ENCODE measurements at places on chromosomes 3 and 15. TPM values are rescaled to one million over a fixed set of nuclear protein-coding genes. Genes with fewer than 3 reads are reported as not detected.

DNA sequence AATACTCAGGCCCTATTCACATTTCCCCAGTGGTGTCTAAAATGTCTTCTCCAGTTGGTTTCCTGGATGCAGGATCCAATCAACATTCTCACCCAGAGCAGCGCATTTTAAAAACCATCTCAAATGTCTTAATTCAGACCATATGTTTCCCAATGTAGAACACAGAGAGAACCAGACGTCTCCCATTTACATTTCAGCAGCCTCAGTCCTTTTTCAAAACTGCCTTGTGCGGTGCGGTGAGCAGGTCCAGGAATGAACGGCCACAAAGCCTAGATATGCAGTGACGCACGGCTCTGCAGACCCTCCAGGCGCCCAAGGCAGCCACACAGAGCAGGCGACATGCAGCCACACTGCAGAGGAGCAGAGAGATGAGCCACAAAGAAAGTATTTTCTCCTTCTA is 66.1 kb upstream of the MEX3B start:
- no peak overlapping the region for H3K27ac ChIP-seq
- H3K4me3 ChIP-seq = no peak overlapping the region
- no peaks in the 10 kb centered on the region for H3K4me1 ChIP-seq
- DNase-seq = no peak
- no peaks in the 10 kb centered on the region for H3K27me3 ChIP-seq

GRCh38 chr3:101377796-101378195 is 57.4 kb upstream of the IMPG2 start:
- no peaks in the 10 kb centered on the region for H3K4me1 ChIP-seq
- H3K4me3 ChIP-seq = no peak overlapping the region
- no peak for DNase-seq
- no peaks in the 10 kb centered on the region for H3K36me3 ChIP-seq
- no peak overlapping the region for H3K27ac ChIP-seq

DNA sequence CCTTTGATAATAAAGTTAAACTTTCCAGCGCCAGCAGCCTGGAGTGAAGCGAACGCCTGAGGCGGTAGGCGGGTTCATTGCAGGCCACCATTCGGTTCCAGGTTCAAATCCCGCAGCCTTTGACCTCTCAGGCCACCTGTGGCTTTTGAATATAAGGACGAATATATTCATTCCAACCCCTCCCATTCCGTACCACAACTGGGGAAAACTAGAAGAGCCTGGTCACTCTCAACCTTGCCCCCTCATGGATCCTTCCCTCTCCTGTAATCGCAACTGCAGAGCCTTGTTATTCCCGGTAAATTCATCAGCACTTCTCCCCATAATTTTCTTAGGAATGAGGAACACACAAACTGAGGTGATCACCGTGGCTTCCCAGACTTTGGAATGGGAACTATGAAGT is 35.2 kb downstream of the ZIC4 start:
- H3K36me3 ChIP-seq = no peaks in the 10 kb centered on the region
- no peak for DNase-seq
- H3K4me3 ChIP-seq = no peak overlapping the region
- H3K4me1 ChIP-seq = no peaks in the 10 kb centered on the region

GRCh38 chr3:149160754-149161300 is 31.4 kb downstream of the HPS3 start:
- H3K27me3 ChIP-seq = no peaks in the 10 kb centered on the region
- no peak for DNase-seq
- H3K4me3 ChIP-seq = no peak overlapping the region
- H3K36me3 ChIP-seq = peaks cover 5% of the 10 kb centered on the region
- H3K27ac ChIP-seq = no peak overlapping the region

The MORC1 gene
- total RNA-seq = not detected

GRCh38 chr3:122101646-122102045 is 46.5 kb downstream of the CD86 start:
- no peak overlapping the region for H3K27ac ChIP-seq
- no peak overlapping the region for H3K4me3 ChIP-seq
- no peaks in the 10 kb centered on the region for H3K4me1 ChIP-seq
- H3K27me3 ChIP-seq = no peaks in the 10 kb centered on the region
- H3K36me3 ChIP-seq = no peaks in the 10 kb centered on the region

- peak; percentile 52 for DNase-seq
- no peak overlapping the region for H3K27ac ChIP-seq
- H3K27me3 ChIP-seq = no peaks in the 10 kb centered on the region
Measured at GRCh38 chr15:83039206-83039605, 27.8 kb upstream of the C15orf40 start.

The SYNPR gene
- not detected for total RNA-seq

DNA sequence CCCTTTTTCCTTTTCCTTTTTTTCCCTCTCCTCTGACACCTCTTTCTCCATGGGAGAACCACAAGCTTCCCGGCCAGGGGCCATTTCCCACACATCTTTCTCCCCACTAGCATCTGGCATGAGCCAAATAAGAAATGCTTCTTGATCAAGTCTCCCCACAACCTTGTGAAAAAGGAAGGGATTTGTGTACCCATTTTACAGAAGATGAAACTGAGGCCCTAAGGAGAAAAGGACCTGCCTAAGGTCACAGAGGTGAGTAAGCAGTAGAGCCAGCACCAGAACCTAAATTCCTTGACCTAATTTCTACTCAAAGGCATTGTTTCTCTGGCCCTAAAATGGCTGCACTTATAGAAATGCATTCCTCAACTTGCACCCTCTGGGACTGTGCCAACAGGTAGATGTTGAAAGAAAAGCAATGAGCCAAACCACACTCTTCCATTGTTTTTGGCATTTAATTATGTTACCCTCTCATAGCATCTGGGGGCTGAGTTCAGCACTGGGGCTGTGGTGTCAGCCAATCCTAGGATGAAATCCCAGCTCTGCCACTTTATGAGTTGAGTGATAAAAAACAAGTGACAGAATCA is 81.7 kb upstream of the TLE3 start:
- H3K36me3 ChIP-seq = no peaks in the 10 kb centered on the region
- DNase-seq = no peak
- H3K27me3 ChIP-seq = peaks cover 2% of the 10 kb centered on the region
- no peaks in the 10 kb centered on the region for H3K4me1 ChIP-seq

DNA sequence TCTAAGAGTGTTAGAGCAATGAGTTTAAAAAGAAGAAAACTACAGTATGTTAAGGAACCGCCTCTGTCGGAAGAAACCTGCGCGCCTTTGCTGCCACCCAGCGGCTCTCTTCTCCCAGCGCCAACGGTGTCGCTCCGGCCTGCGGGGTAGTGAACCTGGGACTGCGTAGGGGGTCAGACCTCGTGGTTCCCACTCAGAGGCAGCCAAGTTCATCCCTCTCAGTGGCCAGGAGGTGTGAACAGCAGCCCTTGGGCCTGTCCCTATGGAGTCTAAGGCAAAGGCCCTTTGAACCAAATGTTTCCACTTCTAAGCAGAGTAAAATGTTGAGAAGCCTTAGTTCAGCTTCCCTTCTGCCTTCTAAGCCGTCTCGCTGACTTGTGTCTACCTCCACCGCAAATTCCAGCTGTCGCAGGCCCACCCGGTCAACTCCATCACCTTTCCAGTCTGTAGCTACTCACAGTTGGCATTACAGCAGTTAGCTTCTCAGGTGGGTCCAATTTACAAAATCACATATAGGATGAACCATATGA is 980 bp upstream of the RAB27A start:
- H3K4me1 ChIP-seq = peaks cover 2% of the 10 kb centered on the region
- H3K4me3 ChIP-seq = peak overlapping the region; percentile 80
- DNase-seq = peak; percentile 72
- H3K27me3 ChIP-seq = no peaks in the 10 kb centered on the region
- no peaks in the 10 kb centered on the region for H3K36me3 ChIP-seq
- H3K27ac ChIP-seq = peak overlapping the region; percentile 96

DNA sequence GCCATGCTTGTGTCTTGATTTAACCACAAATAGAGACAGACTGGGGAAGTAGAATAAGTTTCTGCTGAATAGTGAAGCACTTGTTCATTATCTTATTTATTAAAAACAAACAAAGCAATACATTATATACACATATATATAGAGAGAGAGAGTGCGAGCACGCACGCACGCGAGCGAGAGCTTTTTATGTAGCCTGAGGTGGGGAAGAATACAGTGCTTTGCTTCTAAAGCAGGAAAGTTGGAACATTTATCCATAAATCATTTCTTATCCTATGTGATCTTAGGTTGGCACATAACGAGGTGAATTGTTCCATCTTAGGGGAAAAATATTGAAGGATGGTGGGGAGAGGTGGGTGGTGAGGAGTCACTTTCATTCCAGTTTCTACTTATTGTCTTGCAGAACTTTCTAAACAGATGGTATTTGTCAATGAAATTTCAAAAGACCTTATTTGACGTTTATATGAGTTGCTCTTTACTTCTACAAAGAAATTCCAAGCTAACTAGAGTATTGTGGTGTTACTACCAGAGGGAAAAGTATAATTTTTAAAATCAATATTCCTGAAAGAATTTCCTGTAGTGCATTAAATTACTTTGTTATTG is 110.0 kb downstream of the ATG7 start:
- no peaks in the 10 kb centered on the region for H3K27me3 ChIP-seq
- no peak overlapping the region for H3K27ac ChIP-seq
- H3K36me3 ChIP-seq = no peaks in the 10 kb centered on the region
- H3K4me3 ChIP-seq = no peak overlapping the region
- peaks cover 10% of the 10 kb centered on the region for H3K4me1 ChIP-seq
- no peak for DNase-seq

DNA sequence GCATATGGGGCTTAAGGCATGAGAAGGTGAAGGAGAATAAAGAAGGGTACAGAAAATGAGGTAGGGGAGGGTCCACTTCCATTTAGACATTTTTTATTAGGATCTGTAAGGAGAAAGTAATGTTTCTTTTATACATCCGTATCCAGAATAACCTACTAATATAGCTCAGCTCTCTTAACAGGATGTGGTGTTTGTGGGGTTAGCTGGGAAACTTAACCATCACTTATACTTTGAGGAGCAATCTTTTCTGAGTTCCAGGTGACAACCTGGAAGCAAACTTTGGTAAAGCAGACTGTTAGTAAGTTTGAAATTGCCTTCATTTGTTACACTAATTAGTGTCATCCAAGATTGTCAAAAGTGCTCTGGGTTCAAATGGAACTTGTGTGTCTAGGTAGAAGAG is 36.6 kb downstream of the BUB1B start:
- no peak overlapping the region for H3K4me3 ChIP-seq
- no peaks in the 10 kb centered on the region for H3K27me3 ChIP-seq
- H3K4me1 ChIP-seq = no peaks in the 10 kb centered on the region
- DNase-seq = no peak
- H3K36me3 ChIP-seq = peaks cover 2% of the 10 kb centered on the region

The BFSP2 gene
- not detected for total RNA-seq

- no peaks in the 10 kb centered on the region for H3K36me3 ChIP-seq
- no peaks in the 10 kb centered on the region for H3K27me3 ChIP-seq
- no peak overlapping the region for H3K4me3 ChIP-seq
- no peak for DNase-seq
- peaks cover 24% of the 10 kb centered on the region for H3K4me1 ChIP-seq
- H3K27ac ChIP-seq = no peak overlapping the region
Measured at GRCh38 chr3:16482770-16483531, 30.5 kb downstream of the RFTN1 start.

The RTP3 gene
- not detected for total RNA-seq

The SAMD7 gene
- total RNA-seq = not detected

GRCh38 chr3:43061101-43061895 is 44.6 kb downstream of the POMGNT2 start:
- H3K4me3 ChIP-seq = no peak overlapping the region
- no peaks in the 10 kb centered on the region for H3K4me1 ChIP-seq
- no peak for DNase-seq
- H3K27me3 ChIP-seq = no peaks in the 10 kb centered on the region
- H3K36me3 ChIP-seq = no peaks in the 10 kb centered on the region
- H3K27ac ChIP-seq = no peak overlapping the region

The RPP25 gene
- total RNA-seq = 0.50 TPM

DNA sequence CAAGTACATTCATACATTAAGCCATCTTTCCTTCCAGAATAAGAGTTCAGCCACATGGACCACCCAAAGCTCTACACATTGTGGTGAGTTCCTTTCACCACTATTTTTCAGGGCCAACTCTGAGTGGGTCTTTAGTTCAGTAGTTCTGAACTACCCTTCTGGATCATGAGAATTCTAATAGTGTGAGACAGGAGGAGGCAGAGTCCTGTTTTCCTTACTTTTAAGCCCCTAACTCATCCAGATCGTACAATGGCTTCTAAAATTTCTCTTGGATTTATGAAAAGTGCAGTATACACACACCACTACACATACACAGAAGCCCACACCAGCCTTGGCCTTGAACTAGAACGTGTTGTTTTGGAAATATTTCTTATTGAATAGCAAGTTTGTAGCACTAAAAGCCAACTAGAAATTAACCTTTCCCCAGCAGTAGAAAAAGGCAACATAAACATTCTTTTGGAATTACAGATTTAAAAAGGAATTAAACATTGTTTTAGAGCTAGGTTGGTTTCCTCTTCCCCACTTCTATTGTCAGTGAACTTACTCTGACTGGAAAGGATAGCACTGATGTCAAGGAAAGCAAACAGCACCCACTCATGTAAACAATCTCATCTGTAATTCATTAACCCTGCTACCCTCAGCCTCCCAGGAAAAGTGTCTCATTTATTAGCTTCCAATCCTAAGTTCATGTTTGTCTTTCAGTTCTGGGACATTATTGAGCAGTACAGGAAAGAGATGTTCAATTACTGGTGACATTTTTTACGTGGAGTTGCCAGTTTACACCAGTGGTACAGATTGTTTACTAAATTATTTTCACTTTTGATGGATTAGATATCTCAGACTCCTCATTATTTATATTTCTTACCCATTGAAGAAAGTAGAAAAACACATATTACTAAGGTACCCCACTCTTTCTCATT is 95.7 kb upstream of the AGTR1 start:
- H3K27me3 ChIP-seq = no peaks in the 10 kb centered on the region
- peak; percentile 45 for DNase-seq
- H3K4me3 ChIP-seq = no peak overlapping the region
- peaks cover 4% of the 10 kb centered on the region for H3K4me1 ChIP-seq

The COL6A5 gene
- under 0.01 TPM for total RNA-seq

DNA sequence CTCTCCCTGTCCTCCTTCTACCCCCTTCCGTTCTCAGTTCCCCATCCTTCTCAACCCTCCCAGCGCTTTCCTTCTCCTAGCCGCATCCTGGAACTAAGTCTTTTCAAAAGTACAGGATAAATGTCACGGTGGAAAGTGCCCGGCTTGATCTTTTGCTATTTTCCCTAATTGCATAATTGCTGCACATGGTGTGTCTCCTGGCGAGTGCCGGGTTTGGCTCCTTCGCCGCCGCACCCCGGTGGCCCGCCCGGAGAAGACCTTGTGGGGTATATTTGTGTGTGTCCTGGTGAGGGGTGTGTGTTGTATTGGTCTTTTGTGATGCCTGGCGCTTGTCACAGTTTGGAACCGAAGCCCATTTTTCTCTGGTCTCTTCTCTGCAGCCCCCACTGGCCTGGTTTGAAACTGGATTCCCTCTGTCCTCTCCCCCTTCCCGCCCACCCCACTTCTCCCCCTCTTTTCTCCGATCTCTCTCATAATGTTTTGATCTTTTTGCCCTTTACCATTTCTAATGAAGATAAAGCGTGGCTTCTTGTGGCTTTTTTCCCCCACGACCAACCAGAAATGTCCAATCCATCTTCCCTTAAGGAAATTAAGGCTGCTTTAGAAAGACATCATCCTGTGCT is 692 bp downstream of the UBE2E2 start:
- no peaks in the 10 kb centered on the region for H3K36me3 ChIP-seq
- peak overlapping the region; percentile 87 for H3K27ac ChIP-seq
- peak overlapping the region; percentile 77 for H3K4me3 ChIP-seq
- peaks cover 4% of the 10 kb centered on the region for H3K27me3 ChIP-seq
- no peak for DNase-seq

- no peak overlapping the region for H3K27ac ChIP-seq
- no peak for DNase-seq
- no peaks in the 10 kb centered on the region for H3K36me3 ChIP-seq
Measured at GRCh38 chr3:122403489-122403888, 12.4 kb downstream of the WDR5B start.
